ENCODE measurements at places on chromosomes 2 and 18.

GRCh38 chr2:161962160-161962559, 111.9 kb downstream of the DPP4 start:
- DNase-seq, result no peak

DNA sequence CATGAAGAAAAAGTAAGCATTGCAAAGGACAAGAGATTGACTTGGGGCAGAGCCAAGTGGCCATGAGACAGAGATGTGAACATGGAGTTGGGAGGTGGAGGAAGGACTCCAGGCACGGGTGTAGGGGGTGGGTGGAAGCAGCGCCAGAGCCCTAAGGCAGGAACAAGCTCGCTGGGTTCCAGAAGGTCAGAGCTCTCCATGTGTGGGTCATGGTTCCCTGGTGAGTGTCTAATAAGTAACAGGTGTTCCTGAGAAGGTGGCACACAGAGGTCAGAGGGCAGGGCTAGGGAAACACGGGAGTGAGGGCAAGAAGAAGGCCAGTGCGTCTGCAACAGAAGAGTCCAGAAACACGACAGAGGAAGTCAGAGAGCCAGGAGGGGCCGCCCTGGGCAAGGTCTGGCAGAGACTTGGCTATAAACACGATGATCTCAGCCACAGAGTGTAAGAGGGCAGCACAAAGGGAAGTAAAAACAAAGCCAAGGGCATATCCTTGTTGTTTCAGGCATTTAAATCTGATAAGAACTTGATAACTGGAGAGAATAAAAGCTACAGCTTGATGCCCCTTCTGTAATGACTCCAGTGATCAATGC, 260.8 kb downstream of the TGIF1 start:
- peak; percentile 44 for DNase-seq

- DNase-seq, result no peak
Measured at GRCh38 chr18:52280702-52281101, 59.3 kb upstream of the DCC start.

- DNase-seq, result no peak
Measured at GRCh38 chr2:164242409-164242808, 378.9 kb downstream of the GRB14 start.

DNA sequence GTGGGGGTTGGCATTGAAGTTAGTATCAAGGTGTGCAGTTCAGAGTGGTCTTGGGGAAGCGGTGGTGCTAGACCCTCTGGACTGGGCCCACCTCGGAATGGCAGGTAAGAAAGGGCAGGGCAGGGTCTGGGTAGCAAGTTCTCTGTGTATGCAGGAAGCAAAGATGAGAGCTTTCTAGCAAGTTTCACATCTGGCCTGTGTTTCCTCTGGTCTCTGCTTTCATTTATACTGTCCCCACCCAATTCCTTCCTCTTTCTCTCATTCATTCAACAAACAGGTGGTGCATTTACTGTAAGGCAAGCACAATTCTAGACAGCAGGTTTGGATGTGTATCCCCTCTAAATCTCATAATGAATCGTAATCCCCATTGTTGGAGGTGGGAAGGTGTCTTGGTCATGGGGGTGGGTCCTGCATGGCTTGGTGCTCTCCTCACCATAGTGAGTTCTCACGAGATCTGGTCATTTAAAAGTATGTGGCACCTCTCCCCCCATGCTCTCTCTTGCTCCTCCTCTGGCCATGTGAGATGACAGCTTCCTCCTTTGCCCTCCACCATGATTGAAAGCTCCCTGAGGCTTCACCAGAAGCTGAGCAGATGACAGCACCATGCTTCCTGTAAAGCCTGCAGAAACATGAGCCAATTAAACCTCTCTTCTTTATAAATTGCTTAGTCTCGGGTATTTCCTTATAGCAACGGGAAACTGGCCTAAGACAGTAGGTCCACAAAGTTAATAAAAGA, 51.8 kb downstream of the PKDCC start:
- DNase-seq, result no peak

- DNase-seq, result no peak
Measured at GRCh38 chr2:102784940-102785339, 23.1 kb downstream of the TMEM182 start.

DNA sequence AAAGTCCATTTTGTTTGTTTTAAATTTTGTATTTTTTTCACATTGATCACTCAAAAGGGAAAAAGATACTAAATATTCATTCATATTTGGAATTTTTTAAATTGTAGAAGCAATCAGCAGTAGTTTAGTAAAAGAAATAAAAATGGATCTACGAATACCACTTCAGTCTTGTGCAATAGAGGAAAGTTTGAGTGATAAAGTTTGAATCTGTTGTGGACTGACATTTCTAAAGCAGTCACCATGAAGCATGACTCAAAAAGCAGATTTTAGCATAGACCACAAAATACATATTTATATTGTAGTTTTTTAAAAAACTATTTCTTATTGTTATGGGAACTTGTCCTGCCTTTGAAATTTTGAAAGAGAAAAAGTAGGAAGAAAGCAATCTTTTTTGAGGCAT, 520.5 kb upstream of the ZEB2 start:
- DNase-seq, result peak; percentile 49

GRCh38 chr2:203586696-203587095, 51.6 kb upstream of the RAPH1 start:
- peak; percentile 44 for DNase-seq

DNA sequence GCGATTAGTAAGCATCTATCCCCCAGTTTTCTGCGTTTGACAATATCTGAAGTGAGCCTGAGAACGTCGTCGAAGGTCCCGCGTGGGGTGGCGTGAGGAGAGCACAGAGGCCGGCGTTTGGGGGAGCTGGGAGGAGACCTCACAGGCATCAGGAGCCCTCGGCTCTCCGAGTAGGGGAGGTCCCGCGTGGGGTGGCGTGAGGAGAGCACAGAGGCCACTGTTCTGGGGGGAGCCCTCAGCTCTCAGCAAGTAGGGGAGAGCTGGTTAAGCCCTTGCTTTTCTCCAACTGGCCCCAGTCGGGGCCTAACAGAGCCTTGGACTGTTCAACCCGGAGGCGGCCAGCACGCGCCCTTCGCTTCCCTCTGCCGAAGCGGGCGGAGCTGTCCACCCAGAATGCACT, 134.3 kb downstream of the NFATC1 start:
- DNase-seq, result no peak

DNA sequence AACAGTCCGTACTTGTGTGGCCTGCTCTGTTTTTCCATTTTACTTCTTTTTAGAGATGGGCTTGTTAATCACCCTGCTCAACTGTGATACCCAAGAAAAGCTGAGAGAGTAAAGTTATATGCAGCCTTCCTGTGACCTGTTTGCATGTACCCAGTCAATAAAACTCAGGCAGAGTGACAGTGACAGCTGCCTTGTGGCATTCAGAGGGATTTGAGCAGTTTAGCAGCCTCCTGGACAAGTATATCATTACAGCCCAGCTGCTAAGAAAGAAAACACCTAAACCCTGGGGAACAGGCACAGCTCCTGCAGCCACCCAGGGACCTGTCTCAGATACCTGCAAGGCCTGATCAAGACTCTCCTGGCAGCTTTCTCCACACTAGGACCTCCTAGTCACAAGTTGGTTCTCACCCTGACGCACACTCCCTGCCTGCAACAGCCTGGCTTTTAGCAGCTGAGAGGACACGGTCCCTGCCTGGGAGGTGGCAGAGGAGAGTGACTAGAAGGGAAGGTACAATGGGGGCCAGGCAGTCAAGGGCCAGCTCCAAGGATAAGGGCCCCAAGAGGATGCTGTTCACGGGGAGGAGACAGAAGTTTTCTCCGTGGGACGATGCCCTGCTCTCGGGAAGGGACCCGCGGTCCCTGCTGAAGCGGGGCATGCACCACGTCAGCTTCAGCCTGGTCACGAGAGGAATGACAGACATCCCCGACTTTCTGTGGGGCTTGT, at the start of gene LRRC30:
TSS of gene LRRC30 (plus strand) at position 464 of the 724 bp plus-strand sequence. CDS start at position 514, 50 bp downstream.
- no peak for DNase-seq

- no peak for DNase-seq
Measured at GRCh38 chr18:39435996-39436395, 1870.4 kb upstream of the CELF4 start.

DNA sequence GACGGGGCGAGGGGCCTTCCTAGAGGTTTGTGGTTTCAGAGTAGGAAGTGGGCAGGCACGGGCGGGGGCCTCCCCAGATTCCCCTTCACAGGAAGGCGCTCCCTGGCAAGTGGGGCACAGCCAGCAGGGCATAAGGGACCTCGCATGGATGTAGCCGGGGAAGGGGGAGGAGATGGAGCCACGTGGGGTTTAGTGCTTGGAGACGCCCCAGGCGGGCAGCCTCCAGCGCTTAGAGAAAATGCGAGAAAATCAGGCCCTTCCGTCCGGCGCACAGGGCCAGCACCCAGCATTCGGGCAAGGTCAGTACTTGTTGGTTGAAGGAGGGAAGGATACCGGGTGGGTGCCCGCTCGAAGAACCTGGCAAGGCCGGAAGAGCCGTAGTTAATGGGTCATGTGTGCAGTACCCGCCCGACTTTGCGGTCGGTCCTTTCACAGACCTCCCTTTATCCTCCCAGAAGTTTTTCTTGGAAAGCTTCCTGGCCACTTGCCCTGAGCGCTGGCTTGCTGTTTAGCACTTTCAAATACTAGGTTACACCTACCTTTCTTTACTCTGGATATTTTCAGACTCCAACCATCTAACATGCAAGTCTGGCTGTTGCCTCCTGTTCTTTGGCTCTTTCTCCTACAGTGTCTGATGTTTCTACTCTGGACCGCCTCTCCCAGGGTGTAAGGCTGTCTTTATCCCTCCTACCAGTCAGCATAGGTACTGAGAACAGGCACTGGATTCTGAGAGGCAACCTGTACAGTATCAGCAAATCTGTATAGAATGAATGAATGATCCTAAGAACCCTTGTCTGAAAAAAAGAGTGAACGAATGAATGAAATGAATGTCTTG, 78.1 kb downstream of the CIB4 start:
- DNase-seq, result no peak

- DNase-seq, result no peak
Measured at GRCh38 chr2:445896-446295, 158.0 kb upstream of the ALKAL2 start.

DNA sequence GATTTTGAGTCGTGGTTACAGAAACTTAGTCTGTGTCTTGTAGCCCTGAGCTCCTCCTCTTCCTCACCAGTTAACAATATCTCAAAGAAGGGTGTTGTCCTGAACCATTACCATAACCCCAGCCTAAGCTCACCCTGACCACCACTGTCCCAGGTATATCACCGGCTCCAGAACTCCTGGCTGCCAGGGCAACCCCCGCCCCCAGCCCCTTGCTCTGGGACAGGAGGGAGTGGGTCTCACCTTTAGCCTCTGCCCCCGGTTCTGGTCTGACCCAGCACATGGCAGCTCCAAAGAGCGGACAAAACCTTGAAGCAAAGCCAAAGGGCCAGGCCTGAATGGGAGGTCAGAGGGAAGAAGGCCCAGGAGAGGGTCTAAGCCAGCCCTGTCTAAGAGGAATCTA, 5.6 kb upstream of the PSMD1 start:
- DNase-seq, result no peak

- DNase-seq, result no peak
Measured at GRCh38 chr18:3693410-3693809, 243.4 kb downstream of the TGIF1 start.

DNA sequence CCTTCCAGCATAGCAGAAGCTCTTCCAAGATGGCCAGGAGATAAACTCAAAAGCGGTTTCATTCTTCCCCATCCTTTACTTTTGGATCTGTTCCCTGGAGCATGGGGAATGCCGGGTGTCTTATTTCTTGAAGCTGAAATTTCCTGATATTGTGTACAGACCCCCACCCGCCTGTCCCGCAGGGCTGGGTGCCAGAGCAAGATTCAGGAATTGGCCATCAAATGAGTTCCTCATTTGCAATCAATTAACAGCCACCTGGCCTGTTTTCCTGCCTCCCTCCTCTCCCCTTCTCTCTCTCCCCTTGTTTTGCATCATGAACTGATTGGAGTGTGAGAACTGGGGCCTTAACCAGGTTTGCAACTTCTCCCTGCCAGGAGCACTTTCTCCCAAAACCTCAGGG, 202.1 kb downstream of the SH3RF3 start:
- no peak for DNase-seq

- DNase-seq, result no peak
Measured at GRCh38 chr2:152588998-152589397, 128.3 kb downstream of the PRPF40A start.

GRCh38 chr18:4125627-4126230, 329.4 kb downstream of the DLGAP1 start:
- no peak for DNase-seq
